Activated CD4-positive, alpha-beta memory T cell treated with anti-CD3 and anti-CD28 coated beads for 36 hours (primary cell): ENCODE measurements at places on chromosomes 7 and 10. TPM values are rescaled to one million over a fixed set of nuclear protein-coding genes. Genes with fewer than 3 reads are reported as not detected.

The TACR2 gene
- not detected for total RNA-seq

The FAM25G gene
- total RNA-seq, result not detected

The KCNIP2 gene
- 1.8 TPM for total RNA-seq

The CFAP70 gene
- 0.80 TPM for total RNA-seq

The GFRA1 gene
- total RNA-seq, result not detected

The ANKRD30A gene
- not detected for total RNA-seq

DNA sequence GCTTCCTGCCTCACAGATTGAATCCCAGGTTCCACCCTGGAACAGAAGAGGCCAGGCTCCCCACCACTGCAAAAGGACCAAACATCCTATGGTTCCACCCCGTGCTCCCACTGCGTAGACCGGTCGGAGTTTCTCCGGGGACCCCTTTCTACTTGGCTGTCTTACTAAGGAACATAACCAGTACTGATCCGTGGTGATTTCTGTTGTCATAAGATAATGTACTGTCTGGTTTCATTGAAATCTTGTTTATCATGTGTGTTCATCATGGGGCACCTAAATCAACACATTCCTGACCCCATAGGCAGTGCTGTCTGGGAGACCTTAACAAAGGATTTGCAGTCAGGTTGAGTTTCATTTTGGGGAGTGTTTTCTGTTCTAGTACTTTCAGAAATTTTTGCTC is 104.5 kb downstream of the CHN2 start:
- H3K27ac ChIP-seq, result no peak overlapping the region
- H3K4me3 ChIP-seq, result no peak overlapping the region
- H3K27me3 ChIP-seq, result no peaks in the 10 kb centered on the region
- no peaks in the 10 kb centered on the region for H3K36me3 ChIP-seq
- H3K4me1 ChIP-seq, result no peaks in the 10 kb centered on the region
- DNase-seq, result no peak

GRCh38 chr7:76314042-76314721 is 11.7 kb downstream of the HSPB1 start:
- H3K27ac ChIP-seq, result peak overlapping the region; percentile 62
- peaks cover 17% of the 10 kb centered on the region for H3K4me1 ChIP-seq
- DNase-seq, result peak; percentile 98
- no peaks in the 10 kb centered on the region for H3K27me3 ChIP-seq
- H3K4me3 ChIP-seq, result no peak overlapping the region
- no peaks in the 10 kb centered on the region for H3K36me3 ChIP-seq

- H3K27ac ChIP-seq, result no peak overlapping the region
- H3K36me3 ChIP-seq, result no peaks in the 10 kb centered on the region
- no peaks in the 10 kb centered on the region for H3K27me3 ChIP-seq
- no peak overlapping the region for H3K4me3 ChIP-seq
- no peak for DNase-seq
Measured at GRCh38 chr10:80280071-80280800, 9.2 kb downstream of the MAT1A start.

DNA sequence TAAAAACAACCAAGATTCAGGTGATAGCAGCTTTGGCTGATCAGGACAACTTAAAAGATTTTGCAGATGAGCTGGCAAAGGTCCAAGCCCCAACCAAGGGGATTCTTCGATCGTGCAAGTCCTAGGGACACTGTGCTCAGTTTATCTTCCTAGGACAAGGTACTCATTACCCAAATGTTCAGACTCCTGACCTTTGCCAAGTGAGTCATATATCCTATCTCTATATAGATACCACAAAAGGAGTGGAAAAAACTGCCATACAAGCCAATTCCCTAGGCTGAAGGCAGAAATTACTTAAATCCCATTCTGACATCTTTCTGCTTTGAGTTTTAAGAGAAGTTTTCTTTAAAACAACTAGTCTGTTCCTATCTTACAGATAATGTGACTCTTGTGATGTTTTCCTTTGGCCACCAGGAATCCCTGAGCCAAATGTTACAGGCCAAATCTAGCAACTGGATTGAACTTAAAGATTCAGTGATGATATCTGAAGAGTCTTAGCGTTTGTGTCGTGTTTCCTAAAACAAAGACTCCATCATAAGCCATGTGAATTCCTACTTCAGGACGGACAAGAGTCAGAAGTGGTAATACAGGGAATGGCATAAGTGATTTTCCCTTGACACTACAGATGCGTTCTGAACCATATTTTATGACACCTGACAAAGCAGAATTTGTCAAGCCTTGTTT is 142.6 kb upstream of the ASAH2 start:
- peaks cover 44% of the 10 kb centered on the region for H3K4me1 ChIP-seq
- no peak overlapping the region for H3K27ac ChIP-seq
- no peak for DNase-seq
- peaks cover 5% of the 10 kb centered on the region for H3K36me3 ChIP-seq
